IPS DF 6.9 (cell line): ENCODE measurements at places on chromosomes 5 and 9.

DNA sequence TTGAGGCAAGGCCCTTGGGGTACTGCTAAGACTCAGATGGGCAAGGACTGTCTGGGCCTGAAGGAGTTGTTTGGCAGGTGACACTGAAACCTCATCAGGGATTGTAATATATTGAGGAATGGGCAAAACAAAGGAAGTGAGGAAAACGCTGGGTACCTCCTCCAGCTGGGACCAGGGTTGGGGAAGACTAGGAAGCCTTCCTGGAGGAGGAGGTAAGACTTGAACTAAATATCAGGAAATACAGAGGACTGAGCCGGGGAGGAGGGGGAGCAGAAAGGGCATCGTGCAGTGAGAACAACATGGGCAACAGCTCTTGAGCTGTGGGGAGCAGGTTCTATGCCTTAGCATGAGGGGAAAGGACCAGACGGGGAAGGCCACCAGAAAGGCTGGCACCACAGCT is 144.0 kb downstream of the GABBR2 start:
- no peak for DNase-seq

GRCh38 chr9:132142924-132143323 is 18.9 kb upstream of the NTNG2 start:
- DNase-seq: no peak

- no peak for DNase-seq
These were observed 72.5 kb downstream of the LIFR start for GRCh38 chr5:38483805-38484398.

DNA sequence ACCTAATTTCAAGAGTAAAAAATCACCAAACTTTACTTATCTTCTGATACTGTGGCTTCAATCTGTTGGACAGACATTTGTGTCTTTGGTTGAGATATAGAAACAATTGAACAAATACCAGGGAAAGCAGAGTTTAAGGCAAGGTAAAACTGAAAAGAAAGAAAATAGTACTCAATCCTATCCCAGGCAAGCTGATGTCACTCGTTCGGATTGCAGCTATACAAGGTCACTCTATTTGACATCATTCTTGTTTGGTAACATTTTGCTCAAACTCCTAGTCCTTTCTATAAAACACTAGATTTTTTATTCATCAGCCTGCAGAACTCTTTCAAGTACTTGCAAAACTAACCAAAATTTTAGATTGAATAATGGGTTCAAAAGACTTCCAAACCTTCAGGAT is 91.9 kb upstream of the ANKRD55 start:
- DNase-seq: no peak

DNA sequence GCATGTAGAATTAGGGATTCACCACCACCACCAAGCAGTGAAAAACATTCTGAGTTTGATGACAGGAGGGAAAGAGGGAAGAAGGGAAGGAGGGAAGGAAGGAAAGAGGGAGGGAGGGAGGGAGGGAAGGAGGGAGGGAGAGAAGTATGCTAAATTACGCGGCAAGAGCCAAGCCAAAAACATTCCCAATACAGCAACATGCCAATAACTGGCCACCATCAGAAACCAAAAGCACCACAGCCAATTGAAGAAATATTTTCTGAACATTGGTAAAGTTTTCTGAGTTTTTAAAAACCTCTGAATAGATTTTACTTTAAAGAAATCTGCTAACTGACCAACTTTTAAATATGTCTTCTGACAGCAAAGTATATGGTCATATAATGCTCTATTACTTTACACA is 36.0 kb downstream of the FNIP1 start:
- DNase-seq: no peak

- DNase-seq: no peak
These were observed 47.3 kb downstream of the WNK2 start for GRCh38 chr9:93231121-93231694.

DNA sequence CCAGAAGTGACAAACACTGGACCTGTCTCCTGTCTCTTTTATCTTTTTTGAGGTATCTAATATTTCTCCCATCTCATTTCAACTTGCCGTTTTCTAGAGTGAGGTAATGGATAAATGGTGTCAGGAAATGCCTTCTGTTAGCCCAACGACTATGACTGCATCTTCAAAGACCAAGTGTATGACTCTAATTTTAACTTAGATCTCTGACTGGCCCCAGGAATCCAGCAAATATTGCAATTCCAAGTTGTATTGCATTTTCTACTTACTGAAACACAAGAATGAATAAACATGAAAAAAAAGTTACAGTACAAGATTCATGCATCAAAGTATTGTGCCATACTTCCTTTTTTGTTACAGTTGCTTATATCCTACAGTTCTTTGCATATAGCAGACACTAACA is 26.3 kb downstream of the SLC28A3 start:
- no peak for DNase-seq

GRCh38 chr5:16418471-16418922 is 47.1 kb downstream of the ZNF622 start:
- DNase-seq: no peak

- DNase-seq: no peak
These were observed 35.7 kb upstream of the ADRB2 start for GRCh38 chr5:148790545-148791333.

DNA sequence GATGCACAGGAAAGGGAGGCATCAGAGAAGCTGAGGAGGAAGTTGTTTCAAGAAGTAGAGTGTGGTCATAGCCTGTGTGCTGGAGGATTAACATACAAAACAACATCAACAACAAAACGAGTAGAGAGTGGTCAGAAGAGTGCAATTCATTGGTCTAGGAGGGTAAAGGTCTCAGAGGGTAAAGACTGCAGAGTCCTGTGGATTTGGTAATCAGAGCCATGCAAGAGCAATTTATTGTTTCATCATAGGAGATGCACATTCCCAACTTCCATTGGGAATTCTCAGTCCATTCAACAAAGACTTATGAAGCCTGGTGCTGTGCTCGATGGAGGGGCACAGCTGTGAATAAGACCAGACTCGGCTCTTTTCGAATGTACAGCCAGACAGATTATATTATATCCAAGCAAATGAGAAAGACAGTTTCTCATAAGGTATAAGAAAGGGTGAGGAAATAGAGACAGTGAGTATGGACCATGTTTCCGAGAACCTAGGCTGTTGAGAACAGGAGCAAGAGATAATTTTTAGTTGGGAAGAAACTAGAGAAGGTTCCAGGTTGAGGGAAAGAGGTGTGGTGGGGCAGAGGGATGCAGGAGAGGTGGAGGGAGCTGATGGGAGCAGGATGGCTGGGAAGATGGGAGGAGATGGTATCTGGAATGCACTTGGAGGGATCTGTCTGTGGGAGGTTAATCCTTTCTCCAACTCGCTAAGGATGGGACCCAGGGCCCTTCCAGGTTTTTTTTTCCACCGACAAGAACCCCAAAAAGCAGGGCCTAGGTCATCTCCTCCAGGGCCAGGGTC is 7.9 kb upstream of the MYORG start:
- no peak for DNase-seq

DNA sequence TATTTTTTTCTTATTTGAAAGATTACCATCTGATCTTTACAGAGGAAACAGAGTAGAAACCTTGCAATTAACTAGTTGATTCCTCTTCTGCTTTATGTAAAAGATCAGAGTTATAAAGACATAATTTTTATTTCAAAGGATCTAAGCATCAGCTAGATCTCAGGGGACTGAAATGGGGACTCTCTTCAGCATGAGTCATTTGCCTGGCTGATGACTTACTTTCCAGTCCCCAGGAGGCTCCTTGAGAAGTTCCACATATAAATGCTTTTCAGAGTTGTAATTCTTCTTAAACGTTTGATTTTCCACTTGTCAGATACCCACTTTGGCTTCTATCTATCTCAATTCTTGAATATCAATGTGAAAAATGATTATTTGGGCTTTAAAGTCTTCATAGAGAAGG is 389.4 kb downstream of the RAB3C start:
- DNase-seq: no peak

DNA sequence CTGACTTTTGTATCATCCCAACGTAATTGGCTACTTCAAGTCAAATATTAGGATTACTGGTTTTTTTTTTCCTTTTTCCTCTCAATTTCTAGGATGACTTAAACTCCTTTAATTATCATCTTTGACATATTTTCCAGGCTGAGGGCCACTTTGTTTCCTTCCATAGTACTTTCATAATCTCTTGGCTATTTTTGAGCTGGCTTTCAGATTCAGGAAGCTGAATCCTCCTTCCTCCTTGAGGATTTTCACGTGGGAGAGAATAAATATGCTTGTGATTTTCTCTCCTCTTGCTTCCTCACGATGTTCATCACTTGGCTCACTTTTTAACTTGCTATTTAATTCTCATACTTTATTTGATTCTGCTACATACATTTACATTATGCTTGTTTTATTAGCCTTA is 88.1 kb downstream of the ITGA1 start:
- no peak for DNase-seq

- no peak for DNase-seq
These were observed 12.5 kb upstream of the PARP8 start for GRCh38 chr5:50653946-50654345.

- DNase-seq: no peak
These were observed 197.2 kb downstream of the PARP8 start for GRCh38 chr5:50863534-50864170.

DNA sequence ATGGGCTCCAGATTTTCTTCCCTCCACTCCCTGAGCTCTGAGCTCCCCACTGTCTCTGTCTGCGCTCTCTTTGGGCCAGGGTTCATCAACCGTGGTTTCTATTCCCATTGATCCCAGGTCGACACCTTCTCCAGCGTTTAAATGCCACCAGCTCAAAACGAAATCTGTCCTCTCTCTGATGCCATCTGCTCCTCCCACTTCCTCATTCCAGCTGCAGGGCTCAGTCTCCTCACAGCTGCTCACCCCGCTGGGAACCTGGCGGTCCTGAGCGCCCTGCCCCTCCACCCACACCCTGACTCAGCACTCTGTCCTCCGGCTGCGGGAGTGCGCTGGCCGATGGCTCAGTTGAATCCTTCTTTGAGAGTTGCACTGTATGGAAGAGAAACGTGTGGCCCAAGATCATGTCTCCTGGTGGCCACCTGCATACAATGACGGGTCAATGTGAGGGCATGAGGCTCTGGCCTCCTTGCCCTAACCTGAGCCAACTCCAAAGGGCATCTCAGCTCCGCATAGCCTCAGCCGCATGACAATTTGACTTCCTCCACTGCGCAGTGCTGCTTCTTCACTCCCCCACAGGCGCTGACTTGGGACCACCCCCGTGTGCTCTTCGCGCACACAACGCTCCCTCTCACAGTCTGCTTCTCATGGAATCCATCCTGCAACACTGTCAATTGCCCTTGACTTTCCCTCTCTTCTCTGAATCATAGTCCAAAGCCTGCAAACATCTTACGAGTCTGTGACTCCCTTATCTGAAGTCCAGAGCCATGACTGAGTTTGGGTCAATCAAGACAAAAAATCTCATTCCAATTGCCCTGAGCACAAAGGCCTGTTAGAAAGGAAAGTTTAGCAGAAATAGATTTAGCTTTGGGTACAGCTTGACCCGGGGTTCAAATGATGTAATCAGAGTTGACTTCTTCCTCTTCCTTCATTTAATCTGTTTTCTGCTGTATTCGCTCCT is 82.4 kb downstream of the PTCH1 start:
- peak; percentile 5 for DNase-seq

GRCh38 chr5:180605554-180606214 is 14.4 kb upstream of the SCGB3A1 start:
- DNase-seq: peak; percentile 57

DNA sequence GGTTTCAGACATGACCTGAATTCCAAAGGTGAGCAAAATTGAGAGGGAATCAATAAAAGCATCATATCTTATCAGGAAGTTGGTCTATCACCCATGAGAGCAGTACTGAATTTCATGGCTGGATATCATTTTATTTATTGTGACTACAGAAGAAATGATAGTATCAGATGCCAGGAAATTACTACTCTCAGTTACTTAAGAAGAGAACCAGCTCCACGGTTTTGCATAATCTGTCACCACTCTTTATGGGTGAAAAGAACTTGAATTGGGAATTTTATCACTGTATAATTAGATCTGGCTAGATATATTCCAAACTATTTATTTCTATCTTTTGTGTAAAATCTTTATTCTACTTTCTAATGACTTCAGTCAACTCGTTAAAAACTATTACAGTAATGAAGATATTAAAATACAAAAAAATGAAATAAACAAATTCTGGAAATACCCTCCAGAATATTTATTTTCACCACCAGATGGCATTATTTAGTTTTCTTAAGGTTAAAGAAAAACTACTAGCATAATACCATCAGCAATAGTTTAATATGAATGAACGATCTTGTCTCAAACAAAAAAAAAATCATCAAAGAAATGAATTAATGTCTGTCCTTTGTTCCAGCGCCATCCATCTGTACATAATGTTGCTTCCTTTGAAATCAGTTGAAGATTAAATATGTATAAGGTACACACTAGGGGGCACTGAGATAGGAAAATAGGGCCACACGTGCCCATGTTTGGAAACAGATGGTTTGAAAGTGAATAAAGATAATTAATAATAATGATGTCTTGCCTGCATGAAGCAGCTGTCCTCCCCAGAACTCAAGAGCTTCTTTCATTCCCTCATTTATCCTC is 84.7 kb upstream of the SLCO6A1 start:
- DNase-seq: no peak

- DNase-seq: no peak
These were observed 20.1 kb downstream of the SYK start for GRCh38 chr9:90821697-90822096.

- no peak for DNase-seq
These were observed 102.2 kb upstream of the STC2 start for GRCh38 chr5:173430394-173430793.

DNA sequence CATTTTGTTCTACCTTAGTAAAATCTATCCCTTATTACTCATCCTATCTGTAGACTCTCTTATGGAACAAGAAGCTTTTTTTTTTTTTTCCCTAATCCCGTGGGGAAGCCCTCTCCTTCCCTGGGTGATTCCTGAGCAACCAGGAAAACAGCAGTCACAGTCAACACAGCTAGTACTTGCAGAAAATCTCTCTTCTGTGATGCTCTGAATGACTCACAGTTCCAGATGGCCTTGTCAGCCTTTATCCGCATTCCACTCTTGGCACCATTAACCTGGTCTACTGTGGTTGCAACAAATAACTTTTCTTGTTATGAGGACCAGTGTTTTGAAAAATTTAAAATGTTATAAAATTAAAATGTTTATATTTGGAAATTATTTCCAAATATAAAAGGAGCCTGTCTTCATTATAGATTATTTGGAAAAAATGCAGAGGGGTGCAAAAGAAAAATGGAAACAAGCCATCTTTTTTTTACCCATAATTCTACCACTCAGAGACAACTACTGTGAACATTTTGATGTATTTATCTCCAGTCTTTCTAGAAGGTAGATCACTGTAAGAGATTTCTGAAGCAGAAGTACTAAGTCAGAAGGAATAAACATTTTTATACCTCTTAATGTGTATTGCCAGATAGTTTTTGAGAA is 486.7 kb downstream of the RAB3C start:
- no peak for DNase-seq

GRCh38 chr5:81802625-81803024 is 51.7 kb upstream of the SSBP2 start:
- DNase-seq: no peak

GRCh38 chr5:114789773-114790402 is 379.8 kb downstream of the TRIM36 start:
- DNase-seq: peak; percentile 20

- DNase-seq: no peak
These were observed 13.8 kb downstream of the EXOSC2 start for GRCh38 chr9:130707225-130707976.
